Activated CD4-positive, alpha-beta T cell treated with anti-CD3 and anti-CD28 coated beads, Interleukin-2, amount 10 ng/mL, durations not matched to agents 7 days and 5 days (primary cell): ENCODE measurements at places on chromosomes 12 and 14.

DNA sequence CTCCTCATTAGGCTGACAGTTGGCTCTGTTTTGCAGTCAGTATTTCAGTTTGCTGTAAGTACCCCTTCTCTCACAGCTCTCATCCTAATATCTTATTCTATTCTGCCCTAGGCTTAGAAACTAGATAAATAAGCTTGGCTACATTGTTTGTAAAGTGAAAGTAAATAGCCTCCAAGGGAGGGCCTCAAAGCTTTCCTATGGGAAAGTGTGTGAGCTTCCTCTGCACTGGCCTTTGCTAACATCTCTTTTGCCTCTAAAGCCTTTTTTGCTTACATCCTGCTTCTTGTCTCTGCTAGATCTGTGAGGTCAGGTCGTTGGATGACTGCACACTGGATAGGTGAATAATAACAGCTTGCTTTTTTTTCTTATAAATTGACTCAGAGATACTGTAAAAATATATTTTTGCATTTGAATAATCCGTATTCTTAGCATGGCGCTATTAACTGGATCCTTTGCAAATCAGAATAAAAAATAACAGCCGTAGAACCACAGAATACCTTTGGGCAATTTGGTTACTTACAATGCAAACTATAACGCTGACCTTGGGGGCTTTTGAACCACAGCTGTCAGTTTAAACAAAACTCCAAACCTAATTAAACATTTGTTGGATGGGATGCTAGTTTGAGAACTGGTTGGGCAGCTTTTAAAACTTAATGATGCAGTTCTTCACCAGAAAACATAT, 55.1 kb downstream of the TTC6 start:
- H3K27ac ChIP-seq, result no peak overlapping the region
- H3K27me3 ChIP-seq, result no peaks in the 10 kb centered on the region
- no peak overlapping the region for H3K4me3 ChIP-seq
- DNase-seq, result no peak
- H3K4me1 ChIP-seq, result no peaks in the 10 kb centered on the region
- no peaks in the 10 kb centered on the region for H3K36me3 ChIP-seq

- no peak overlapping the region for H3K27ac ChIP-seq
- no peak for DNase-seq
- no peaks in the 10 kb centered on the region for H3K36me3 ChIP-seq
- H3K4me3 ChIP-seq, result no peak overlapping the region
- no peaks in the 10 kb centered on the region for H3K4me1 ChIP-seq
Observed at GRCh38 chr14:28308734-28309133, 457.9 kb upstream of the FOXG1 start.

DNA sequence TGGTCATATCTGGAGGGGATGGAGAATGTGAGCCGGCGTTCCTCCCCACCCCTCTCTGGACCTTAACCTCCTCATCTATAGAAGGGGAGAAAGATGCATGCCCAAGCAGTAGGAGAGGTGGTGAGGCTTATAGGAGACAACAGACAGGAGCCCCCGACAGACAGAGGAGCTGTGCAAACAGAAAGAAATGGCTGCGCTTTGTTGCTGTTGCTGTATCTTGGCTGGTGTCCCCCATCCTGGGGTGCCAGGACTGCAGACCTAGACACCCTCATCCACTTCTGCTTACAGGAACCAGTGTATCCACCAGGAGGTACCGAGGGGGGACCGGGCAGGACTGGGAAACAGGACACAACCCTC, 397 bp downstream of the SERPINA1 start:
- no peak overlapping the region for H3K4me3 ChIP-seq
- DNase-seq, result no peak
- no peak overlapping the region for H3K27ac ChIP-seq
- no peaks in the 10 kb centered on the region for H3K36me3 ChIP-seq
- H3K4me1 ChIP-seq, result peaks cover 29% of the 10 kb centered on the region

- H3K4me1 ChIP-seq, result no peaks in the 10 kb centered on the region
- no peaks in the 10 kb centered on the region for H3K27me3 ChIP-seq
- no peak overlapping the region for H3K27ac ChIP-seq
- no peak overlapping the region for H3K4me3 ChIP-seq
Observed at GRCh38 chr12:3313066-3313465, 177.9 kb upstream of the PRMT8 start.

DNA sequence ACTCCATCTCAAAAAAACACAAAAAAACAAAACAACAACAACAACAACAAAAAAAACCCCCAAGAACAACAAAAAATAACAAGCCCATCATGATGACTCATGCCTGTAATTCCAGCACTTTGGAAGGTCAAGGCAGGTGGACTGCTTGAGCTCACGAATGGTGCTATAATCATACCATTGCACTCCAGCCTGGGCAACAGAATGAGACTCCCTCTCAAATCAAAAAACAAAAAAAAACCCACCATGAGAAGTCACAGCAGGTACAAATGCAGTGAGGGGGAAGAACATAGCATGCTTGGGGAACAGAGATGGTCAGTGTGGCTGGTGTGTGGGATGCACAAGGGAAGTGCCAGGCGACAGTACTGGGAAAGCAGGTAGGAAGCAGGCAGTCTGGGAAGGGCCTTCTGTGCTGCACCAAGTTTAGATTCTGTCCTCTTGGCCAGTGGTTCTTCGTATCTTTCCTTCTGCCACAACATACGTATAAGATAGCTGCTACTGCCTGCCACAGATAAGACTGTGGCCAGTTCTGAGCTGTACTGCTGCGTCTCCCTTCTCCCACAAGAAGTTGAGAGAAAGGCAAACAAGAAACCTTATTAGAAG, 28.0 kb downstream of the ATG14 start:
- DNase-seq, result no peak
- H3K27me3 ChIP-seq, result no peaks in the 10 kb centered on the region
- H3K36me3 ChIP-seq, result peaks cover 33% of the 10 kb centered on the region
- H3K27ac ChIP-seq, result no peak overlapping the region
- peaks cover 29% of the 10 kb centered on the region for H3K4me1 ChIP-seq

DNA sequence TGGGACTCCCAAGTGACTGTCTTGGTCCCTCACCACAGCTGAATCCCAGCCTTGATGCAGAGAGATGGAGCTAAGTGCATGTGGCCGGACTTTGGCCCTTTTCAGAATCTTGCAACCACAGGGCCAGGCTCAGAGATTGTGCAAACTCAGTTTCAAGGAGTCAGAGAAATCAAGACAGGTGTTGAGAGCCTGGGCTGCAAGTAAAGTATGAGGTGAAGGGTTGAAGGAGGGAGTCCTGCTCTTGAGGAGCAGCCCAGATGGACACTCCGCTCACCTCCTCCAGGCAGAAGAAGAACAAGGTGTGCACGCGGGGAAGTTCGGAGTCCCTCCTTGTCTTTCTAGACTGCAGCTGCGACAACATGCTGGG, 6.3 kb upstream of the BMP4 start:
- peaks cover 60% of the 10 kb centered on the region for H3K27me3 ChIP-seq
- H3K4me1 ChIP-seq, result no peaks in the 10 kb centered on the region
- DNase-seq, result no peak
- H3K36me3 ChIP-seq, result no peaks in the 10 kb centered on the region
- H3K4me3 ChIP-seq, result no peak overlapping the region

DNA sequence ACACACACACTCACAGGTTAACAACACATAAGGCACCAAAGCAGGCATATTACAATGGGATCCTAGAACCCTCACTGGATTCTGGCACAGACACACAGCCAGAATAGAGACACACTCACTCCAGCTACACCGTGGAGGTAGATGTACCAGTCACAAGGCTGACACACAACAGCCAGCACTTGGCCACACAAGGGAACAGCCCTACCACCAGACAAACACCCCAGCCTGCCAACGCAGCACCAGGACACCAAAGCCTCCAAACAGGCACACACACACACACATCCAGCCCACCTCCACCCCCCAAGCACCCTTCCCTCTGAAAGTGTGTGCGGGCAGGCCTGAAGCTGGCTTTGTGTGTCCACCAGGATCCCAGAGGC, 10.9 kb upstream of the ITGB7 start:
- peak overlapping the region; percentile 98 for H3K4me3 ChIP-seq
- H3K4me1 ChIP-seq, result peaks cover 75% of the 10 kb centered on the region
- H3K36me3 ChIP-seq, result peaks cover 57% of the 10 kb centered on the region
- no peak for DNase-seq

GRCh38 chr12:19546027-19546426, 106.7 kb downstream of the AEBP2 start:
- peaks cover 3% of the 10 kb centered on the region for H3K36me3 ChIP-seq
- DNase-seq, result no peak
- no peak overlapping the region for H3K27ac ChIP-seq
- no peaks in the 10 kb centered on the region for H3K4me1 ChIP-seq
- no peak overlapping the region for H3K4me3 ChIP-seq
- no peaks in the 10 kb centered on the region for H3K27me3 ChIP-seq

GRCh38 chr12:13175499-13175898, 21.0 kb upstream of the EMP1 start:
- peaks cover 58% of the 10 kb centered on the region for H3K4me1 ChIP-seq
- H3K4me3 ChIP-seq, result no peak overlapping the region
- H3K36me3 ChIP-seq, result no peaks in the 10 kb centered on the region
- no peak for DNase-seq
- H3K27ac ChIP-seq, result no peak overlapping the region

GRCh38 chr14:50924843-50925242, 19.4 kb downstream of the PYGL start:
- H3K4me1 ChIP-seq, result no peaks in the 10 kb centered on the region
- H3K27me3 ChIP-seq, result peaks cover 12% of the 10 kb centered on the region
- H3K27ac ChIP-seq, result no peak overlapping the region
- DNase-seq, result no peak

DNA sequence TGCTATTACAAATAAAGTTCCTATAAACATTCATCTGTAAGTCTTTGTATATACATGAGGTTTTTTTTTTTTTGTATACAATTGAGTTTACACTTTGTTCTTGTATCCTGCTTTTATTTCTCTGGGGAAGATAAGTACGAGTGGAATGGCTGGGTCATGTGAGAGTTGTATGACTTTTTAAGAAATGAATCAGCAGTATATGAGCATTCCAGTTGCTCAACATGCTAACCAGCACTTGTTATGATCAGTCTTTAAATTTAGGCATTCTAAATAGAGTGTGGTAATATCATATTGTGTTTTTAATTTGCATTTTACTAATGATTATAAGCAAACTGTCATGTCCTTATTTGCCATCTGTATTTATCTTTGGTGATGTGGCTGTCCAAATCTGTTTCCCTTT, 44.7 kb upstream of the AMIGO2 start:
- H3K4me1 ChIP-seq, result peaks cover 9% of the 10 kb centered on the region
- H3K4me3 ChIP-seq, result no peak overlapping the region
- no peaks in the 10 kb centered on the region for H3K27me3 ChIP-seq
- H3K36me3 ChIP-seq, result peaks cover 28% of the 10 kb centered on the region
- no peak for DNase-seq
- no peak overlapping the region for H3K27ac ChIP-seq

GRCh38 chr12:50246873-50247612, 36.3 kb downstream of the LIMA1 start:
- peaks cover 29% of the 10 kb centered on the region for H3K4me1 ChIP-seq
- H3K27me3 ChIP-seq, result no peaks in the 10 kb centered on the region
- no peak overlapping the region for H3K4me3 ChIP-seq
- peak overlapping the region; percentile 62 for H3K27ac ChIP-seq
- H3K36me3 ChIP-seq, result peaks cover 4% of the 10 kb centered on the region
- DNase-seq, result peak; percentile 10

DNA sequence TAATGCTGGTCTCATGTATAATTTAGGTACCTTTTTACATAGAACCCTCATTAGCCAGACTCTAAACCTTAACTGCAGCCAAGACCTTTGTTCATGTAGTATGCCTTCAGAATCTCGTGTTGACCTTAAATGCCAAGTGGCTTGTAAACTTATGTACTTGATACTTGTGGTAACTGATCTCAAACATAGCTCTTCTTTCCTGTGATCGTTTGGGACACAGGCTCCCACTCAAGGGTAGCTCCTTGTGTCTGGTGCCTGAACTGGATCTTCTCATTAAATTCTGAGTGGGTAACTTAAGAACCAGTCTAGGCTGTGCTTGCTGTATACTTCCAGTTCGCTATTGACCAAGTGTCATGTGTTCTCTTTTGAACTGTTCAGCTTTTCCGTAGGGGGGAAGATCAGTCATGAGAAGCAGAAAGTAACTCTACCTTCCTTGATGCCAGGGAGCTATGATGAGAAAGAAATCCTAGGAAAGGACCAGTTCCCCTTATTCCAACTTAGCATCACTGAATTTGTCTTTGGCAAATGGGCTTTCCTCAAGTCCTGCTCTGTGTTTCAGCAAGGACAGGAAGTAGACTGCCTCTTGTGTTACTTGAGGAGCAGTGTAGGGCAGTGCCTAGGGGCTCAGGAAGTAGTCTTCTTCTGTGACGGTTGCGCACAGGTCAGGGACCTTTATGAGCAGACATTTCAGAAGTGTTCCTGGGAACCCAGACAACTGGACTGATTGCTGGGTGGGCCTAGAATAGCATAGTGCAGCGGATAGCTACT, 2.5 kb downstream of the LGALS3 start:
- peaks cover 27% of the 10 kb centered on the region for H3K36me3 ChIP-seq
- H3K4me3 ChIP-seq, result peak overlapping the region; percentile 21
- H3K27me3 ChIP-seq, result peaks cover 27% of the 10 kb centered on the region
- H3K27ac ChIP-seq, result peak overlapping the region; percentile 43
- no peak for DNase-seq
- peaks cover 35% of the 10 kb centered on the region for H3K4me1 ChIP-seq
